ENCODE measurements at places on chromosomes 1 and 21.
A peak's percentile ranks its signal among the peaks of the same experiment; 100 is the strongest.

DNA sequence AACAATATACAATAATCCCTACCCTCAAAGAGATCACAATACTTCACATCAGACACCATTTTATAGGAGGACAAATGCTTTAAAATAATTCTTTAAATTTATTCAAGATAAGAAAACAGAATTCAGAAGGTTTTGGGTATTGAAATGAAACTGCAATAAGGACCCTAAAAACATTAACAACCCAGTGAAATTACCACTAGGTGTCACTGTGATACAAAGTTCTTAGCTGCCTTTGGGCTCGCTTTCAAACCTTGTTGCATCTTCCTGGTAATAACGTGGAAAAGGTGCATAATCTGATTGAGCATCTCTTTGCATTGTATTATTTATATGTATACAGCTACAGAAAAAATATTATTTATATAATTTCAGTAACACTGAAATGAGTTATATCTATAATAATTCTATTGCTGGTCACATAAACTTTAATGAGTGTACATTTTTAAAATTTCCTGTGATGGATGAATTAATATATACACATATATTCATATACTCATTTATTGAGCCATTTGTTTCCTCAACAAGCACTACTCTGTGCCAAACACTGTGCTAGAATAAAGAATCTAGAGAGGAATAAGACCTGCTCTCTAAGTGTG, 185.2 kb downstream of the FAF1 start:
- peak; percentile 33 for DNase-seq

- peak; percentile 29 for DNase-seq
Measured at GRCh38 chr21:27571706-27572105, 604.8 kb upstream of the ADAMTS5 start.

DNA sequence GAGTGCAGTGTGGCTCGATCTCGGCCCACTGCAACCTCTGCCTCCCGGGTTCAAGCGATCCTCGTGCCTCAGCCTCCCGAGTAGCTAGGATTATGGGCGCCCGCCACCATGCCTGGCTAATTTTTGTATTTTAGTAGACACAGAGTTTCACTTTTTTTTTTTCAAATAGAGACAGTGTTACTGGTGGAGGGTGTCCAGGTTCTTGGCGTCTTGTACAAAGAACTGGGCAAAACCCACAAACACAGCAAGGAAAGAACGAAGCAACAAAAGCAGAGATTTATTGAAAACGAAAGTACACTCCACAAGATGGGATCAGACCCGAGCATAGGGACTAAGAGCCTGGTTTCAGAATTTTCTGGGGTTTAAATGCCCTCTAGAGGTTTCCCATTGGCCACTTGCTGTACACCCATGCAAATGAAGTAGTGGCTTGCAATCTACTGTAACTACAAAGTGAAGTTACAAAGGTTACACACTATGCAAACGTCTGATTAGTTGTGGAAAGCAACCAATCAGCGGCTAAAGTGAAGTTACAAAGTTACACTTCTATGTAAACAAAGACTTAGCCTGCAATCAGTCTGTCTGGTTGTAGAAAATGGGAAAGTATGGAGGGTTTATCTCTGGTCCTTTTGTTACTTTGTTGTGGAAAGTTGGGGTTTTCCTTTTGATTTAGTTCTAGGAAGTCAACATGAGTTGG, 199.1 kb downstream of the DYRK1A start:
- DNase-seq, result no peak

- no peak for DNase-seq
Measured at GRCh38 chr1:222105393-222105737, 363.5 kb upstream of the DUSP10 start.

- no peak for DNase-seq
Measured at GRCh38 chr1:172781513-172782140, 122.7 kb downstream of the FASLG start.
